HFFc6 (cell line): ENCODE measurements at places on chromosomes 3 and 15. TPM values are rescaled to one million over a fixed set of nuclear protein-coding genes. Genes with fewer than 3 reads are reported as not detected.

- no peak for DNase-seq
These were observed 52.7 kb upstream of the ATOSA start for GRCh38 chr15:52731732-52732470.

GRCh38 chr3:105828703-105829102 is 40.1 kb downstream of the CBLB start:
- no peak for DNase-seq

DNA sequence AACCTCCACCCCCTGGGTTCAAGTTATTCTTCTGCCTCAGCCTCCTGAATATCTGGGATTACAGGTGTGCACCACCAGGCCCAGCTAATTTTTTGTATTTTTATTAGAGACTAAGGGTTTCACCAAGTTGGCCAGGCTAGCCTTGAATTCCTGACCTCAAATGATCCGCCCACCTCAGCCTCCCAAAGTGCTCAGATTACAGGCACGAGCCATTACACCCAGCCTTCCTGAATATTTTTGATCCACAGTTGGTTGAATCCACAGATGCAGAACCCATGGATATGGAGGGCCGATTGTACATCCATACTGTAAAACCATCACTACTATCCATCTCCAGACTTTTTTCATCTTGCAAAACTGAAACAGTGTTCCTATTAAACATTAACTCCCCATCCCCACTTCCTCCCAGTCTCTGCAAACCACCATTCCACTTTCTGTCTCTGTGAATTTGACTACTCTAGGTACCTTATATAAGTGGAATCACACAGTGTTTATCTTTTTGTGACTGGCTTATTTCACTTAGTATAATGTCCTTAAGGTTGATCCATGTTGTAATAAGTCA is 8.2 kb upstream of the TMEM62 start:
- DNase-seq, result no peak

- no peak for DNase-seq
These were observed 7.3 kb downstream of the MCTP2 start for GRCh38 chr15:94238539-94239118.

DNA sequence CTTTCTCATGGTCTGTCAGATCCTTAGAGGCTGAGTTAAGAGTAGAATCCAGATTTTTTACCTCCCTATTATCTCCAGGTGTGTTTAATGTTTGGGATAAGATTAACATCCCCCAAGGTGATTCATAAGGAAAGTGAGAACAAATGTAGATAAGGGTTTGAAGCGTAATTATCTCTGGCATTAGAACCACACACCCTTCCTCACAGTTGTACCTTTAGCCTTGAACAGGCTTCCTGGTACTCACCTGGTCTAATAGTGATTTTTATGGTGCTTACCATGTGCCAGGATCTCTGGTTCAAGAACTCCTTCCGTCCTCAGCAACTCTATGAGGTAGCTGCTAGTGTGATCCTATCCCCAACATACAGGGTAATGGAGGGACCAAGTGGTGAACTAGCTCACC is 27.7 kb downstream of the SEMA6D start:
- DNase-seq, result no peak

DNA sequence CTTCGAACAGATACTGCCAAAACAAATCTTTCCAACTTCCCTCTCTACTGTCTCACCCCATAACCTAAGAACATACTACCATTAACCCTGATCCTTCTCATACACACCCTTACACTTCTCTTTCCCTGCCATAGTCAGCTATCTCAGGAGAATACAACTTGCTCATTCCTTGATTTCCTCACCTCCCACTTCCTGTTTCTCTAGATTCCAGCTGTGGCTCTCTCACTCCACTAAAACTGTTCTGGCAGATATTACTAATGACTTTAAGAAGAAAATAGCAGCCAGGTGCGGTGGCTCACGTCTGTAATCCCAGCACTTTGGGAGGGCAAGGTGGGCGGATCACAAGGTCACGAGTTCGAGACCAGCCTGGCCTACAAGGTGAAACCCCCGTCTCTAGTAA is 4.6 kb downstream of the LSG1 start:
- no peak for DNase-seq

GRCh38 chr15:72117486-72118016 is 399 bp downstream of the MYO9A start:
- DNase-seq, result peak; percentile 72

GRCh38 chr15:66749841-66750575 is 48.0 kb downstream of the SMAD6 start:
- DNase-seq, result no peak

DNA sequence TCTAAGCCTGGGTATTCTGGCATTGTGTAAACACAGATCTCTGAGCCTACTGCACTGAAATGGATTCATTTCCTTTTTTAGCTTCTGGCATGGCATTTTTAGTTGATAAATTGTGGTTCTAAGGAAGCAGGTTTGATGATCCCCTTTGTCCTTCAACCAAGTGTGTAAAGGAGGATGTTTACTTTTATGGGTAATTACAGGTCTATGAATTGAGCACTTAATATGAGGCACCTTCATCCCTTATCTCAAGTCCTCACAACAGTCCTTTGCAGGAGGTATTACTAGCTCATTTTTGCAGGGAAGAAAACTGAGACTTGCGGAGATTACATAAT is 30.8 kb upstream of the ZBTB38 start:
- no peak for DNase-seq

DNA sequence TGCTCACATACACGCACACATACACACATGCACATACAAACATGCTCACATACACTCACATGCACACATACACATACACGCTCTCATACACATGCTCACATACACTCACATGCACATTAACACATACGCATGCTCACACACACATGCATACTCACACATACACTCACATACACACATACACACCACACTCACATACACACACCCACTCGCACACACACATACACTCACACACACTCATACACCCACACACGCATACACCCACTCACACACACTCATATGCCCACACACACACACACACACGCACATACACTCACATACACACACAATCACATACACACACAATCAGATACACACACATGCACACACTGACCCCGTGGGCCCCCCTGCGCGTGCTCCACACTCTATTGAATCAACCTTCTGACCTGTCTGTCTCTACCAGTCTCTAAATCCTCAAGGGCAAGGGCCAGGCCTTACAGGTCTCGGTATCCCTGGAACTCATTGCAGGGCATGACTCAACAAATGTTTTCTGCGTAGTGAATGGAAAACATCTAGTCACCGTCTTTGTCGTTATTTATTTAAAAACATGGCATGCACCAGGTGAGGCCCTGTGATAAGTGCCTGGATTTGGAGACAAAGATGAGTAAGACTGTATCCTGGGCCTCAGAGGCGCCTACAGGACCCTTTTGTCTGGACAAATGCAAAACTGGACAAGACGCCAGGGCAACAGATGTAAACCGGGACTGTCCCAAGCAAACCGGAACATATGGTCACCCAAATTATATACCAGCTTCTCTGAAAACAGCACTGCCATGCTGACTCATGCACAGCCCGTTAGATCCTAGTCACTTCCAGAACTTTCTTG is 41.8 kb downstream of the GRK7 start:
- no peak for DNase-seq

GRCh38 chr3:193665370-193665989 is 72.5 kb downstream of the OPA1 start:
- peak; percentile 23 for DNase-seq

DNA sequence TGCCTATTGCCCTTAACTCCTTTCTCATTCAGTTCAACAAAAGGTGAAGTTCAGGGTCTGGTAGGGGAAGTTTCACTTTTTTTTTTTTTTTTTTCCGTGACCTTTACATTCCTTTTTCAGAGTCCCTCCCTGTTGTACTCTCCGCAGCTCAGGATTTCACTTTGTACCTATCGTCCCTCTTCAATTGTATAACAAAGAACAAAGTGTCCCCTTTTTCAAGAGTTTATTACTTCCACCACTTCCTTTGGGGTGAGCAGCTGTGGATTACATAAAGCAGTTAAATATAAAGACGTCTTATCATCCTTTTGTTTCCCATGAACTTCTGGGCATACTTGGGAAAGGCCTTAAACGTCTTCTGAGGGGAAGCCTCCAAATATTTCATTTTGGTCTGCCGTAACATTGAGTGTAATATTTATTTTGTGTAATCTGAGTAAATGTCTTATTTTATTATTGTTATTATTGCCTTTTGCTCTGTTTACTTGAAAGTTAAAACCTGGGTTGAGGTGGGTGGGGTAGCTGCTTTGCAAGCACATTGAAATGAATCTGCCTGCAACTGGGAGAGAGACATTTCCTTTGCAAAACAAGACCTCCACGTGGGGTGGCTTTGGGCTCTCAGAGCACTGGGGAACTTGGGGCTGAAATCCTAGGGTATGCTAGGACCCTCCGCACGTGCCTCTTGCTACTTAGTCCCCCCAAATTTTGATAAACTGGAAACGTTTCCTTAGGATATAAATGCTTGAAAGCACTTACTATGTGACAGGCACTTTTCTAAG is 169.4 kb downstream of the MCTP2 start:
- DNase-seq, result no peak

- DNase-seq, result no peak
These were observed 74.6 kb upstream of the GOLGA8J start for GRCh38 chr15:30008156-30008555.

- no peak for DNase-seq
These were observed 6.4 kb downstream of the CFAP20DC start for GRCh38 chr3:59043391-59043790.

GRCh38 chr3:105495021-105495420 is 128.3 kb downstream of the ALCAM start:
- DNase-seq, result peak; percentile 65

DNA sequence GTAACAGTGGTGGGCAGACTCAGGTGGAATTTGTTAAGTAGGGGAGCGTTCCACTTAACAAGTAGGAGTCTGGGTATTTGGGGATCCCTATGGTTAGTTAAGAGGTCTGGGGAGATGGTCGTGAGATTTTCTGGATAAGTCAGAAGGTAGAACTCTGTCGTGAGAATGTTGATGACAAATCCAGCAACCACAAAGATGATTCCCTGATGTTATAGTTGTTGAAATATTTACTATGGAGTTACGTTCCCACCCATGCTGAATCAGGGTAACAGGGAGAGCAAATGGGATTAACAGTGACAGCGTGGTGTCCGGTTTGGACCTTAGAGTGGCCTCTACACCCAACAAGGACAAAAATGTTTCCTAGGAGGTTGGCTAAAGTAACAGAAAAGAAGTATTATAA is 110.8 kb downstream of the MFSD1 start:
- no peak for DNase-seq

DNA sequence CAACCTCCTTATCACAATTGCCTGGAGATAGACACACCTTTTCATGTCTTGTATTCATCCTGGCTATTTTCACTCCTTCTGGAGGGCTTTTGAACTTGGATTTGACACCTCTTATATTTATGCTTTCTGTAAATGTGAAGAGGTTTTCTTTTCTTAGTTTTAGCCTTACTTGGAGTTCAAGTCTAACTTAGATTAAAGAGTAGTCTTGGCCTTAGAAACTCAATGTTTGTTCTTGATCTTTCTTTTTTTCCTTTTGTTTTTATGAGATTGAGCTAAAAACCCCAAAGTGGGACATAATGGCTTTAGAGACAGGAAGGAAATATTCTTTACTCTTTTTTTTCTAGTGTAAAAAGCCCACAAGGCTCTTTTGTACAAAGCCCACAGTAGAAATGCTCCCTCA is 1054.9 kb downstream of the ROBO1 start:
- DNase-seq, result no peak

GRCh38 chr15:26892678-26893077 is 25.8 kb downstream of the GABRA5 start:
- DNase-seq, result no peak

GRCh38 chr3:21059404-21059803 is 691.6 kb downstream of the ZNF385D start:
- no peak for DNase-seq

- DNase-seq, result no peak
These were observed 13.3 kb downstream of the CLK3 start for GRCh38 chr15:74628949-74629348.

DNA sequence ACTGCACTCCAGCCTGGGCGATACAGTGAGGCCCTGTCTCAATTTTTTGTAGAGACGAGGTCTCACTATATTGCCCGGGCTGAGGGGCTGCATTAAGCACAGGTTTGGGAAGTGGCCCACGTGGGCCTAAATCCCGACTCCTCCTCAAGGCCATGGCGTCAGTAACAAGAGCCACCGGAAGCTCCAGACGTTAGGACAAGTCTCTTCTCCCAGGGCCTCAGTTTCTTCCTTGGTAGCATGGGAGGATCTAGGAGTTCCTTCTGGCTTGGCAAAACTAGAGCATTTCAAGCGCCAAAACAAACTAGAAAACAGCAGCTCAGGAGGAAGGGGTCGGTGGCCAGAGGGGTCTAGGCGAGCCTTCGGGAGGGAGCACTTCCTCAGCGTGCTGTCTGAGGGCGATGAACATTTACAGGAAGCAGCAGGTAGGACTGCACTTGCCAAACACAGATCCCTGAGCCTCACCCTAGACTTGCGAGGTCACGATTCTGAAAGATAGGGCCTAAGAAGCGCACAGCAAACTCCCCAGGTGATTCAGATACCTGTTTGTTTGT is 536 bp downstream of the SNAPC5 start:
- DNase-seq, result no peak

DNA sequence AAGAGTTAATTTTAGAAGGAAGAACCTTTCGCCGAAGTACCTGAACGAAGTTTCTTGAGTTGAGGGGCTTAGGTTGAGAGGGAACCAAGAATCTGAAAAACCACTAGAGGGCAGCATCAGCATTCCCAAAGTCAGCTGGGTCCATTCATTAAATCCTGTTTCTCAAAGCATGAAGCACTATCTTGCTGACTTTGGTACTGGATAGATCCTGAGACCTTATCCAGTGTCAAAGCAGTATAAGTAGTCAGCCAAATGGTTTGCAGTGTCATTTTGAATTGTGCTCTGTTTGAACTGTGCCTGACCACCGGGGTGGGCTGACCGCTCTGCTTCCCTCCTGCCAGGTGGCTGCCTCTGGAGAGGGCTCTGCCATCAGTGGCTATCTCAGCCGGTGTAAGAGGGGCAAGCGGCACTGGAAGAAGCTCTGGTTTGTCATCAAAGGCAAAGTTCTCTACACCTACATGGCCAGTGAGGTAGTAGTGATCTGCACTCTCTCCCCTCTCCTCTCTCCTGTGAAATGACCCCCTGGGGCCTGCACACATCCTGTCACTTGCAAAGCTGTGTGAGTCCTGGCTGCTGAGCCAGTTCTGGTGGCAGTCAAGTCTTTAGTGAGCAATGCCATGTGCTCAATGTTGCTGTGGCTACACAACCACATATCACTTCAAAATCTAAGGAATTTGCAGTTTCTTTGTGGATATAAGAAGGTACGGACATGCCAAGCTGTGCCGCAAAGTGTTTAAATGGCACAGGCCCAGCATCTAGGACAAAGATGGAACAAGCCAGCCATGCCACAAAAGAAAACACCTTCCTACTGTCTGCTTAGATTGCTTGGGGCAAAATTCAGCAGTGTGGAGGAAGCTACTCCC is 21.4 kb upstream of the NR2C2 start:
- peak; percentile 58 for DNase-seq

GRCh38 chr3:141152130-141152529 is 79.5 kb upstream of the PXYLP1 start:
- no peak for DNase-seq

- no peak for DNase-seq
These were observed 105.4 kb upstream of the MRPS22 start for GRCh38 chr3:139238281-139239030.

- DNase-seq, result no peak
These were observed 32.4 kb upstream of the ANPEP start for GRCh38 chr15:89847101-89847500.

The CCDC174 gene
- 9.5 to 10.5 TPM (median 10.4 TPM) in 3 replicates for total RNA-seq

The CCR8 gene
- total RNA-seq, result not detected in 3 replicates

The LRRK1 gene
- total RNA-seq, result 10.9 to 13.6 TPM (median 13.4 TPM) in 3 replicates

The SERINC4 gene
- not detected in 3 replicates for total RNA-seq

The ITIH4 gene
- 0.60 and 1.7 TPM in 2 replicates for total RNA-seq

The SACM1L gene
- total RNA-seq, result 46.5 and 46.9 TPM in 2 replicates

The IL12A gene
- 2.0 to 2.4 TPM (median 2.3 TPM) in 3 replicates for total RNA-seq

The PRTG gene
- total RNA-seq, result 0.21 to 1.6 TPM (median 0.37 TPM) in 3 replicates

The CLRN1 gene
- total RNA-seq, result not detected in 3 replicates

The PML gene
- total RNA-seq, result 45.9 and 49.1 TPM in 2 replicates
